ENCODE measurements at places on chromosomes 12 and 14.

DNA sequence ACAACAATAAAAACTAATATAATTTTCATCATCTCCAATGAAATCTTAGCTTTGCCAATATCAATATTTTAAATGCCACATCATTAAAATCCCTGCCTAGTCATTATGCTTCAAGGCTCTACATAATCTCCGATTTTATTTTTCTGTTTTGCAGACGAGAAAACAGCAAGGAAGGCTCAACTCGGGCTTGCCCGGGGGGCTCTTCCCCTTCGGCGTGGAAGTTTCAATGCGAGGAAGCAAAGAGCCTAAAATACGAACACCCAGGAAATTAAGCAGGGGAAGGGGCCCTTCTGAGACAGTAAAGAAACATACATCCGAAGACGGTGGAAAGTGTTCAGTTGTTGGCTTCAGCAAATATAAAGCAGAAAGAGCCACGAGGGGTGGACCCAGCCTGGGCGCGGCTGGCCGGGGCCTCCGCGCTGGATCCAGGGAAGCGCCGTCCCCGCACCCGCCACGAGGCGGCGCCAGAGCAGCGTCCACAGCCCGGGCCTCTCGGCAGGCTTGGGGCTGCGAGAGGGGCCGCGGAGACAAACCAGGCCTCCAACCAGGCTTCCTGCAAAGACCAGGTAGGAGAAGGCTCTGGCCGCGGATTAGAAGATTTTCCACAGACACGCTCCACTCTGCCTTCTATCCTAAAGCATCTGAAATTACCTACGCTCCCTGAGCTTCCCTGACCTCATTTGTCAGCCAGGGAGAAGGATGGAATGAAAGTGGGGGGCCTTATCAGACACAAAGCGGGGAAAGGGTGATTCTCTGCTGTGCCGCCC is 77.2 kb downstream of the SERPINA3 start:
- no peak for DNase-seq

- DNase-seq, result no peak
Measured at GRCh38 chr12:95225645-95226212, 8.1 kb downstream of the VEZT start.

DNA sequence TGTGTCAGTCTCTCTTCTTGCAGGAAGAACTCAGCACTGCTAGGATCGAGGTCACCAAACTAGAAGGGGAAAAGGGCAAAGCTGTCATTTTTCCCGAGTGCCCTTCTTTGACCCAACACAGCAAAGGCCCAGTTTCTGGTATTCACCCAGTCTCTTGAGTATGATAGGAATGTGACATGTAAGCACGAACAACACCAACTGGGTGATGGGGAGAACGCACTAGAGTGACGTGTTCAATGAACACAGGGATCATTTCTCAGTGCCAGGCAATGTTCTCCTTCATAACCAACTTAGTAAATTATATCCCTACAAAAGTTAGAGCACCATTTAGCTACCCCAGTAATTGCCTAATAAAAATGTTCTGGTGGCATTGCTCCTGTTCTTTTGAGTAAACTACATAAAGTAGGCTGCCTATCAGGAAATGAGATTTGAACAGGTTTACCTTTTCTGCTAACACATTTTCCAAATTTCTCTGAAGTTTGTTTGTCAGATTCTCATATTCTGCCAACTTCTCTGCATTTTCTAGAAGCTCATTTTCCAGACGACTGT is 64.5 kb downstream of the NIN start:
- DNase-seq, result no peak

GRCh38 chr14:61308198-61308597 is 13.2 kb upstream of the PRKCH start:
- DNase-seq, result no peak

DNA sequence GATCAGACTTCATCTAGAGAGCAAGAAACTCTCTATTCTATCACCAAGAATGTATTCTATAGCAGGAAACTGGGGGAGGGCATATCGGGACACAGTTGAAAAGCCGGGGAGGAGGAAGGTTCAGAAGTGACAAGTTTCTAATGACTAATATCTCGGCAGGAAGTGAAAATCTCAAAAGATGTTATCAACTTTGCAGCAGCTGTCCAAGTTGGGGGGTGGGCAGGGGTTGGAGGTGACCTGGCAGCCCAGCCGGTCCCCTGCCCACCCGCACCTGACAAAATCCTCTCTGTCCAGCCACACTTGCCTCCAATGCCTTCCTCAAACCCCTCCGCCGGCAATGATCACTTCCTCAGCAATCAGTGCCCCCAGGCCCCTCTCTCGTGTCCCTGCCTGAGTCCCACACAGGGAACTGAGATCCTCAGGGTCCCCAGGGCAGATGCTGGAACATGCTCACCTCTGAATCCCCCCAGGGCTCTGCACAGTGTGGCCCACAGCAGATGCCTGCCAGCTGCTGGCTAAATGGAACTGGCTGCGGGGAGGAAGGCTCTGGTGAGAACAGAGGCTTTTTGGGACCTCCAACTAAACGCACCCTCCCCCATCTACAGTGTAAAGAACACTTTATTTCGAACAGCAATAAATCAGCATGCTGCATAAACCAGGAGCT is 43.9 kb downstream of the CCDC88C start:
- DNase-seq, result no peak

DNA sequence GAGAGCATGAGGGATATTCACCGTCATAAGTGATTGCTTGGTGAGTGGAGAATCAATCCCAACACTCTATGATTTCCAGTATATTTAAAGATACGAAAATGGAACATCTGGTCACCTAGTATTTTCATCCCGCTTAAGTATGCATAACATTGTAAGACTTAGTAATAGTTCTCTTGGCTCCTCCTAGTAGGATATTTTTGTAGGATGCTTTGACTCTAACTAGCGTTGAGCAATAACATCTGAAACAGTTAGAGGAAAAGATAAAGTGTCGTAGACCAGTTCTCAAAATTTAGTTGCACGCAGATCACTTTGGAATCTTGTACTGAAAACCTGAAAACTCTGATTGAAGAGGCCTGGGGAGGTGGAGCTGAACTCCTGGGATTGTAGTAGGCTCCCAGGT is 7.6 kb downstream of the SAMD4A start:
- DNase-seq, result no peak

DNA sequence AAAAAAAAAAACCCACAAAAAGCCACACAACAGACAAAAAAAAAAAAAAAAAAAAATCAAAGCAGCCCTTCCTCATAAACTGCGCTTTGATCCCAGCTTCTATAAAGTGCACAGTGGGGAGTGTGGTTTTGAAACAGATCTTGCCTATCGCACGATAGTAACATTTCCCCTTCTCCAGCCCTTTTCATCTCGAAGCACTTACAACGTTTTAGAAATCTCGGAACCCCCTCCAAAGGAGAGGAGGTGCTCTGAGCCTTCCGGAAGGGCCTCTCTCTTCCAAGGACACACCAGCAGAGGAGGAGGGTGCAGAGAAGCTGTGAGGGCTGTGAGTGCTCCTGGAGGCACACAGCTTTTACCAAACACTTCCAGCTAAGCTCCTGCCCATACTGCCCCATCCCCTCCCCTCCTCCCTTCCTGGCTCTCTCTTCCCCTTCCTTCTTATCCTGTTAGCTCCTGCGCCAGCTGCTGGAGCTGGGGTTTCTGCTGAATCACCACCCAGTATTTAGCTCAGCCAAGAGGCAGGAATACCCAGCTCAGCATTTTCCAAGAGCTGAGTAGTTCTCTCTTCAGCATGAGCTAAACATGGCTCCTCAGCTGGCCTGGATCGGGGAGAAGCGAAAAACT is 28.4 kb downstream of the SLC7A8 start:
- no peak for DNase-seq

Measured in CMK (cell line).